Uterus (tissue), 4 donors: ENCODE measurements at places on chromosomes 2 and 18. TPM values are rescaled to one million over a fixed set of nuclear protein-coding genes. Genes with fewer than 3 reads are reported as not detected.

GRCh38 chr2:44935729-44936098, 5.8 kb upstream of the SIX3 start:
- H3K36me3 ChIP-seq, result no peaks in the 10 kb centered on the region
- no peak overlapping the region for H3K27ac ChIP-seq
- H3K4me3 ChIP-seq, result no peak overlapping the region
- peaks cover 21% of the 10 kb centered on the region for H3K4me1 ChIP-seq

DNA sequence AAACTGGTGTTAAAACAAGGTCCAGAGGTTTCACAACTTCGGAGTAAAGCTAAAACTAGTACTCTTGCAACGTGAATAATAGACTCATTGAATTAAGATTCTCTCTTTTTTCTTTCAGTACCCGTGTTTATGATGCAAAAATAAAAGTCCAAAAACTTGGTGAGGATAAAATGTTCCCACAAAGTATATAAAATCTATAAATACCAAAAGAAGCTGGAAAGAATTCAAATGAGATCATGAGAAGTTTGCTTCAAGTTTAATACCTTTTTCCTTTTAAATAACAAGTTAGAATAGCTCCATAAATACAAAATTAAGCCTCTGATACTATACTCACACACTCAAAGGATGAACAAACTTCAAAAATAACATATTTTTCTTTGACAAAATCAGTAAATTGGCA, 34.0 kb downstream of the METTL4 start:
- no peaks in the 10 kb centered on the region for H3K36me3 ChIP-seq
- DNase-seq, result no peak
- no peaks in the 10 kb centered on the region for H3K4me1 ChIP-seq
- H3K4me3 ChIP-seq, result no peak overlapping the region
- no peaks in the 10 kb centered on the region for H3K27me3 ChIP-seq

- H3K27me3 ChIP-seq, result no peaks in the 10 kb centered on the region
- no peaks in the 10 kb centered on the region for H3K36me3 ChIP-seq
- H3K4me3 ChIP-seq, result no peak overlapping the region
- peaks cover 13% of the 10 kb centered on the region for H3K4me1 ChIP-seq
Measured at GRCh38 chr2:237738255-237738654, 60.3 kb upstream of the RBM44 start.

GRCh38 chr2:219484343-219485200, 14.1 kb upstream of the GMPPA start:
- no peaks in the 10 kb centered on the region for H3K27me3 ChIP-seq
- no peak overlapping the region for H3K4me3 ChIP-seq
- no peaks in the 10 kb centered on the region for H3K36me3 ChIP-seq
- no peak for DNase-seq
- H3K4me1 ChIP-seq, result no peaks in the 10 kb centered on the region

GRCh38 chr18:76465630-76466409, 29.2 kb downstream of the ZNF516 start:
- H3K36me3 ChIP-seq, result no peaks in the 10 kb centered on the region
- no peak overlapping the region for H3K4me3 ChIP-seq
- H3K27me3 ChIP-seq, result no peaks in the 10 kb centered on the region

- H3K4me1 ChIP-seq, result no peaks in the 10 kb centered on the region
- no peaks in the 10 kb centered on the region for H3K36me3 ChIP-seq
- no peak overlapping the region for H3K27ac ChIP-seq
- no peaks in the 10 kb centered on the region for H3K27me3 ChIP-seq
- no peak overlapping the region for H3K4me3 ChIP-seq
Measured at GRCh38 chr2:83478037-83478436, 981.0 kb downstream of the SUCLG1 start.

DNA sequence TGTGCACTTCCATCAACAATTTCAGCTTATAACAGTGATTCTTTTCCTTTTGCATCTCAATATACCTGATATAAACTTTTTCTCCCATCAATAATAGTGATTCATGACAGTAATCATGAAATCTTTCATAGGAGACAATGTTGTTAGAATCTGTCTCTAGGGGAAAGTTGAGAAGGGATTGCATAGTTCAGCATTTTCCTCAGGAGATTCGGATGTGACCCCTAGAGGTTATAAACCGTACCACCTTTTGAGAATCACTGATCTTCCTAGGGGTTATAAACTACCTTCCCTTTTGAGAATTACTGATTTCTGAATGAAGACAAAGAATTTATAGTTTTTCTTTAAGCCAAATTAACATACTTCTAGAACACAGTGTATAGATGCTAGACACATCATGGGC, 53.0 kb upstream of the GALNT3 start:
- no peaks in the 10 kb centered on the region for H3K36me3 ChIP-seq
- no peak for DNase-seq
- no peak overlapping the region for H3K27ac ChIP-seq
- H3K27me3 ChIP-seq, result no peaks in the 10 kb centered on the region
- no peaks in the 10 kb centered on the region for H3K4me1 ChIP-seq

DNA sequence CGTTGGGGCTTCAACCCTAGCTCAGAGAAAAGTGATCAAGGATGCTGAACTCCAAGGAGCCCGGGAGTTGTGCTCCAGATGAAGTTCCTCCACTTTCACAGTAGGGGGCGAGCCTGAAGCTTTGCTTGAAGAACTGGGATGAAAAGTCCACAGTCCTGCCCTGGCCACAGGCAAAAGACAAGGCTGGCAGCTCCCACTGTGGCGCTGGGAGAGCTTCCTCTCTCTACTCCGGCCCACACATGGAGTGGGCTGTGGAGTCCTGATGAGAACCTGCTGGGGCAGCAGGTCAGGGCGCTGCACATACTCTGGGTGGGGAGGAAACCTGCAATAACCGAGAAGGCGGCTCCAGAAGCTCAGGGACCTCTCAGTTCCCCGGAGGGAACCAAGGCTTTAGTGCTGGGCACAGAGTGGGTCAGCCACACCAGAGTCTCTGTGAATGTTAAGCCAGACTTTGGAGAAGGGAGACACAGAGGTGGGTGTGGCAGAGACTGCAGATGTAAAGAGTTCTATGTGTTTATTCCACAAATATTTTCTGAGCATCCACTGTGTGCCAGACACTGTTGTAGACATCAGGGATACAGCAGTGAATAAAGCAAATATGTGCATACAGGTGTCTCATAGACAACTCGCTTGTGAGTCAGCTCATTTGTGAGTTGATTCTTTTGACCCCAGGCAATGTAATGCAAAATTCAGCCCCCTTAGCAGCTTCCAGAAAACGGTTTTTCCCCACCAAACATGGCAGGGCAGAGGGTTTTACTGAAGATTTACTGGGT, 48.0 kb upstream of the MRPL33 start:
- H3K4me1 ChIP-seq, result no peaks in the 10 kb centered on the region
- DNase-seq, result peak; percentile 66
- H3K36me3 ChIP-seq, result no peaks in the 10 kb centered on the region
- no peaks in the 10 kb centered on the region for H3K27me3 ChIP-seq
- no peak overlapping the region for H3K4me3 ChIP-seq
- H3K27ac ChIP-seq, result peak overlapping the region; percentile 87

- no peaks in the 10 kb centered on the region for H3K36me3 ChIP-seq
- H3K4me3 ChIP-seq, result no peak overlapping the region
- no peaks in the 10 kb centered on the region for H3K4me1 ChIP-seq
- H3K27me3 ChIP-seq, result no peaks in the 10 kb centered on the region
- no peak for DNase-seq
Measured at GRCh38 chr2:206837775-206838174, 72.4 kb downstream of the FASTKD2 start.

DNA sequence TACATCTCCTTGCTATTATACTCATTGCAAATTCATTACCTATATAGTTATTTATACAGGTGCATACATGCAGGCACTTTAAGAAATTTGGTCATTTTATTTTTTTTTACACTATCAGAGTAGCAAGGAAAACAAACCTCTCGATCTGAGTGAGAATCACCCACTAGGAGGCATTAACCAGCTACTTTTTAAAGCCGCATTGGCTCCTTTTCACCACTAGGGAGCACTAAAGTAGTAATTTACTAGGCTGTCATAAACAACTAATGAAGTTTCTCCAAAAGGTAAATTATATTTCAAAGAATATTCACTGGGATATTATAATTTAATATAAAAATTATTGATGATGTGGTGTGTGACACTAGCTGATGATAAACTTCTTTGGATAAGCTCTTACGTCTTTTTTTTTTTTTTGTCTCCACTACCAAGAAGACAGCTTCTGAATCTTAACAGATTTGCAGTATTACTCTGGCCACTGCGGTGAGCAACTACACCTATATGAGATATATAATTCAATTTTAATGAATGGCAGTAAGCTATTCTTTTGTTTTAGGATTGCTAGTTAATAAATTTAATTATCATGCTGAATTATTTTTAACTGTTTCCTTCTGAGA, 101.9 kb downstream of the NOL4 start:
- H3K27ac ChIP-seq, result no peak overlapping the region
- no peaks in the 10 kb centered on the region for H3K4me1 ChIP-seq
- H3K36me3 ChIP-seq, result no peaks in the 10 kb centered on the region
- H3K27me3 ChIP-seq, result no peaks in the 10 kb centered on the region
- DNase-seq, result no peak

- no peaks in the 10 kb centered on the region for H3K27me3 ChIP-seq
- no peak for DNase-seq
- H3K36me3 ChIP-seq, result no peaks in the 10 kb centered on the region
Measured at GRCh38 chr2:110219496-110220189, 7.3 kb upstream of the MTLN start.

GRCh38 chr2:229300371-229300770, 29.3 kb upstream of the PID1 start:
- no peaks in the 10 kb centered on the region for H3K36me3 ChIP-seq
- no peak for DNase-seq
- no peaks in the 10 kb centered on the region for H3K4me1 ChIP-seq
- no peaks in the 10 kb centered on the region for H3K27me3 ChIP-seq
- no peak overlapping the region for H3K4me3 ChIP-seq
- no peak overlapping the region for H3K27ac ChIP-seq

The KLHL14 gene
- 3.1 TPM for total RNA-seq

The CIB4 gene
- total RNA-seq, result not detected

The SP9 gene
- not detected for total RNA-seq

The SDC1 gene
- total RNA-seq, result 30.1 TPM

The SS18 gene
- 94.0 TPM for total RNA-seq

The CNRIP1 gene
- 40.6 TPM for total RNA-seq

The FBXO36 gene
- total RNA-seq, result 2.6 TPM

The DGKD gene
- total RNA-seq, result 25.8 TPM
